ENCODE measurements at places on chromosomes 4 and X.

GRCh38 chrX:125093852-125094251, 225.8 kb upstream of the TEX13C start:
- no peak for DNase-seq

DNA sequence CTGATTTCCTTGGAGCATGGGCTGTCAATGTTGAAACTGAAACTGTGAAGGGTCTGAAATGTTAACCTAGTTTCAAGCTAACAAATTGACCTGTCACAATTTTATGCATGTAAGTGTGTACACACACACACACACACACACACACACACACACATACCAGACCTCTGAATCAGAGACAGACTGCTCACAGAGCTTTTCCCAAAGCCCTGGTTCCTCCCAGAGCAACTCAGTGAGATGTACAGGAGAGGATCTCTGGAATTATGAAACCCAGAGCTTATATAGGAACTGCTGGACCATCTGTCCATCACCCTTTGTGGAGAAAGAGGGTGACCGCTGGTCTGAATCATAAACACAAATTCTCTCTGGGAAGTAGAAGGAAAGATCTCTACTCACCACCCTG, 228.1 kb upstream of the PRPS2 start:
- DNase-seq = no peak

DNA sequence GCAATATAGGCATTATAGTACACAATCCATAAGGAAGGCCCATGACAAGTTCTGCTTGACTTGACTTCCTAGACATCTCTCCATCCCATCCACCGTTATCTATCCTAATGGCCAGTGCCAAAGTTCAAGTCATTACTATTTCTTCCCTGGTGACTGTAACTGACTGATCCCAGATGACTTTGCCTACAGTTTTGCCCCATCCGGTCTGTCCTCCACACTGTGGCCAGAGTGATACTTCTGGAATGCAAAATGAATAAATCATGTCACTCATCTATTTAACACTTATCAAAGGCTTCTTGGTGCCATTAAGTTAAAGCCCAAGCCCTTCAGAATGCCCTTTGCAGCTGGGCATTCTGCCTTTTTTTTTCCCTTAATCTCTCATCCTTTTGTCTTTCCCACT, 130.8 kb downstream of the PPARGC1A start:
- DNase-seq = no peak

DNA sequence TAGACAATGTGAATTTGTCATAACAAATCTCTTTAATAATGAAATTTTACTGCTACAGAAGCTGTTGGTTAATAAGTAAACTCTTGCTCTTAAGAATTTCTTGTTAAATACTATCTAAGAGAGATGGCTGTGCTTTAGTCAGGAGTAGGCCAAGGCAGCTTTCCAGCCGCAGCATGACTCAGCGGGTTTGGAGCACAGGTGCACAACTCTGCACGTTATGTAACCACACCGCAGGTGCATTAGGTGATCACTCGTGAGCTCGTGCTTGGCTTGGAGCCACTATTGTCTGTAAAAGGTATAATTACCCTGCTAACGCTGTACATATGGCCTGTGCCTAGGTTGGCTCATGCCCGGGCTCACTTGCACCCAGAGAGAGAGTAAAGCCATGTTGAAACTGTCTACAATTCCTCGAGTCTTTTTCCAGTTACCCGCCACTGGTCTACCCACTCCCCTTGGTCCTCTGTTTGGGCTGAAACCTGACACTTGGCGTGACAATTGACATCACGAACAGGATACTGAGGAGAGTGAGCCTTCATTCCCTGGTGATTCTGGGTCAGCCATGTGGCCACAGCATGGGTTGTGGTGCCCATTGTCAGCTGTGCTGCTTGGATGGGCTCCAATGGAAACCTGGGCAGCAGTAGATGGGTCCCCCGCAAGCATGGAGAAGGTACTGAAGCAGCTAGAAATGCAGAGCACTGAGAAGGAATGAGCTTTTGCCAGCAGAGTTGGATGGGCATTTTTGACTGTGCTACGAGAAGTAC, 18.4 kb upstream of the ANAPC4 start:
- no peak for DNase-seq

GRCh38 chr4:26826721-26827120, 33.9 kb upstream of the STIM2 start:
- DNase-seq = no peak

DNA sequence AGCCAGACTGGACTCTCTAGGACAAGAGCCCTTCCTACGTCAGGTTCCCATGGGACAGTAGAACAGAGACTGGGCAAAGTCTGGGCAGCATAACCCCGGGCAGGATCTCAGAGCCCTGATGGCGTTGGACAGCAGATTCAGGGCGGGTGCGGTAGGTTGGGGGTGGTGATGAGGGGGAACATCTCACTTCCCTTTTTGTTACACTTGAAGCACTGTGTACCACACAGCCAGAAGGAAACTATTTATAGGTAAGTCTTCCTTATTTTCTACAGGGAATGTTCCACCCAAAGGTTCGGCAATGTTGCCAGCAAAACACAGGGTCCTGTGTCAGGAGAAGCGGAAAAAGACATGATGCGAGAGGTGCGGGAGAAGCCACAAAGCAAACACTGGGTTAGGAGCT, 54.3 kb downstream of the TSC22D3 start:
- DNase-seq = no peak

- no peak for DNase-seq
These were observed 143.1 kb downstream of the RBM47 start for GRCh38 chr4:40486534-40486933.

GRCh38 chrX:68403038-68403437, 30.3 kb downstream of the OPHN1 start:
- DNase-seq = no peak

DNA sequence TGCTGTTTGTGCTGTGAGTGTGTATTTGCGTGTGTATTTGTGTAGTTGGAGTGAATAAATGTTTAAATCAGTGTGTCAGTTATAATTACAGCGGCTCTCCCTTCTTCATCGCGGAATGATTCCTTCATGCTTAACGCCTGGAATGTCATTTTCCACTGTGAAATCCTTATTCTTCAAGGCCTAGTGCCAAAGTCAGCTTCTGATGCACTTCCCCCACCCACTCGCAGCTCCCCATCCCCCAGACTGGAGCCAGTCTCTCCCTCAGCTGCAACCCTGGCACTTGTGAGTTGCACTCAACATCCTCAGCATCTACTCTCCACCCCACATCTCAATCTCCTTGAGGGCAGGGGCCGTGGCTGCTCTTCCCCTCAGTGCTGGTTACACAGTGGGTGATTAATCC, 583.0 kb downstream of the BCOR start:
- DNase-seq = no peak

DNA sequence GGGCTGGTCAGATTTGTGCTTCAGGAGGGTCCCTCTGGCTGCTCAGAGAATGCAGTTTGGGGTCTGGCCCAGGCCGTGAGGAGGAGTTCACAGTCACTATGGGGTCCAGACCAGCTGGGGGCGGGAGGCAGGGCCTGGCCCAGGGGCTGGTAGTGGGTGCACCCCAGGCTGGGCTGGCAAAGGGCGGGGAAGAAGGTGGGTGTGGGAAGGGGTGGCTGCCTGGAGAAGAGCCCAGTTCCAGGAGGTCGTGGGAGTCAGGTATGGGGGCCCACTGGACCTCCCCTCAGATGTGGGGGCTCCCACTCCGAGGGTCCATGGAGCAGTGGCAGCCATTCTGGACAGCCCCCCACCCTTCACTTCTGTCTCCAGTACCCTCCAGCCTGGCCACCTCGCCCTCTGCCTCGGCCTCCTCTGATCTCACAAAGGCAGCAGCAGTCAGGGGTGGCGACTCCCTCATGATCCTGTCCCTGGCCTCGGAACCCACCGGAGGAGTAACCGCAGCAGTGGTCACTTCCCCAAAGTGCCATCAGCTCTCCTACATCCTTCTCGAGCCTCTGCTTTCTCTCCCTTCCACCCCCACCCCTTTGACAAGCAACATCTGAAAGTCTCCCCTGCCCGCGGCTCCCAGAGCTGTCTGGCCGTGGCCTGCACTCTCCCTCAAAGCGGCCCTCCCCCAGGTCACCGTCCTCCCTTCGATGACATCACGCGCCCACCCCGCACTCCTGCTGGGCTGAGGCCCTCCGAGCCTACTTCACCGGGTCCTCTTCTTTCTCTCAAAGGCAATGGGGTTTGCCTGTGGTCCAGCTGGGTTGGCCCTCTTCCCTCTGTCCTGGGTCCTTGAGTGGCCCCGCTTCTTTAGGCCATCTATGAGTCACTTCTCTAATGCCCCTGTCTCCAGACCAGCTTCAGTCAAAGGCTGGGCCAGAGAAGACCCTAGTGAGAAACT, 1.7 kb upstream of the SLC6A8 start:
- no peak for DNase-seq

- no peak for DNase-seq
These were observed 370.5 kb upstream of the HS3ST1 start for GRCh38 chr4:11799196-11799595.

- DNase-seq = no peak
These were observed 39.0 kb downstream of the FRMD7 start for GRCh38 chrX:132088864-132089263.

GRCh38 chrX:15349046-15349445, 13.7 kb upstream of the PIGA start:
- DNase-seq = no peak

GRCh38 chr4:95386410-95386809, 162.4 kb downstream of the UNC5C start:
- DNase-seq = no peak

- DNase-seq = no peak
These were observed 145.7 kb downstream of the PALLD start for GRCh38 chr4:168642591-168642990.

GRCh38 chrX:149097786-149098185, 407.3 kb downstream of the IDS start:
- DNase-seq = no peak

DNA sequence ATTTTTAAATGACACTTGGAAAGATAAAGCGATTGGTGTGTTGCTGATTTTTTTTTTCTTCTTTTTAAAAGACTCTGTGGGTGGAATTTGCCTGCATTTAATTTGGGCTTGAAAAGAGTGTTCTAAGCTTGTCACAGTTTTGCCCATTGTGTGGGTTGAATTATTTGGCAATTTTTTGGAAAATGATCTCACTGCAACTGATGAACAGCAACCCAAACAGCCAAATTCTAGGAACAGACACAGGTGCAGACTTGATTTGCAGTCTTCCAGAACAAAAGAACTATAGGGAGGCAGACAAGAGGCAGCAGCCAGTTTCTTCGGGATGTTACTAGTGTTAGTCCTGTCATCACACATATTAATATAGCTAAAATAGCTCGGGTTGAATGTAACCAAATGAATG, 40.5 kb downstream of the CASP6 start:
- DNase-seq = no peak

GRCh38 chr4:27046851-27047250, 186.2 kb downstream of the STIM2 start:
- DNase-seq = no peak

DNA sequence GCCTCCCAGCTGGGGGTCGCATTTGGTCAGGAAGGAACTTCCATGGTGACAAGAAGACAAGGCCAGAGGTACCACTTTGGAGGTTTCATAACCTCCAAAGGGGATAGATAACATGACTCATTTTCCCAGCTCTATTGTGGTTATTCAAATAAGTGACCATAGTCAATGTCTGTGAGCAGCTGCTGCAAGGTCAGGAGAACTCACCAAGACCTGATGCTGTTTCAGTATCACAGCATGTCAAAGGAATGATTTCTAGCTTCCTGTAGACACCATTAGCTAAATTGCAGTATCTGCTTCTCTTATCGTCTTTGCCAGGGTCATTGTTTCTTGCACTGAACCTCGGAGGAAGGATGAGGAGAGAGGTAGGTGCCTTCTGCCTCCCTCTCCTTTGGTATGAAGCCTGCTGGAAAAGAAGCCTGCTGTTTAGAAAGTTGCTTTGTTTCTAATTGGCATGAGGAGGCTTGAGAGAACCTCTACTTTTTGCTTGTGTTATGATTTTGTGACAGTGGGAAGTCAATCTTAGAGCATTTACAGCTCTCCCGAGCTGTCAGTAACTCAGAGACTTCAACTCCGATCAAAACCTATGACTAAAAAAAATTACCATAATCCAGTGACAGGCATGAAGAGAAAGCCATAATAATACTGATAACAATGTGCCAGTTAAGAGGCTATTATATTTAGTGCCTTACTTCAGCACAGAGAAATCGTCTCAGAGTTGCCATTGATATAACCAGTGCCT, 38.0 kb upstream of the GATB start:
- no peak for DNase-seq

DNA sequence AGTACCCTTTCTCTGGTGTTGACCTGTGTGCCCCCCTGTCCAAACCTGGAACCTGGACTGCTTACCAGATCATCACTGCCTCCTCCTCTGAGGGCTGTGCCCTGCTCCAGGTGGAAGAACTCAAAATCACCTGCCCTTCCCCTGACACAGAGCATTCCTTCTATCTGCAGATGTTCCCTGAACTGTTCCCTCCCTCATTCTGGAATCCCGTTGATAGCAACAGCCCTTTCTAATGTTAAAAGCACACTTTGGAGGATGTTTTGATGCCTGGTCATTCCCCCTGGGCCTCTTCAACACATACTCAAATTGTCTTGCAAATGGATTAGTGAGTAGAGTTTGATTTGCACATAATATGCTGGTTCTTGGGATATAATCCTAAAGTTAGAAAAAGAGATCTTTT, 225.8 kb downstream of the FGF13 start:
- DNase-seq = no peak

DNA sequence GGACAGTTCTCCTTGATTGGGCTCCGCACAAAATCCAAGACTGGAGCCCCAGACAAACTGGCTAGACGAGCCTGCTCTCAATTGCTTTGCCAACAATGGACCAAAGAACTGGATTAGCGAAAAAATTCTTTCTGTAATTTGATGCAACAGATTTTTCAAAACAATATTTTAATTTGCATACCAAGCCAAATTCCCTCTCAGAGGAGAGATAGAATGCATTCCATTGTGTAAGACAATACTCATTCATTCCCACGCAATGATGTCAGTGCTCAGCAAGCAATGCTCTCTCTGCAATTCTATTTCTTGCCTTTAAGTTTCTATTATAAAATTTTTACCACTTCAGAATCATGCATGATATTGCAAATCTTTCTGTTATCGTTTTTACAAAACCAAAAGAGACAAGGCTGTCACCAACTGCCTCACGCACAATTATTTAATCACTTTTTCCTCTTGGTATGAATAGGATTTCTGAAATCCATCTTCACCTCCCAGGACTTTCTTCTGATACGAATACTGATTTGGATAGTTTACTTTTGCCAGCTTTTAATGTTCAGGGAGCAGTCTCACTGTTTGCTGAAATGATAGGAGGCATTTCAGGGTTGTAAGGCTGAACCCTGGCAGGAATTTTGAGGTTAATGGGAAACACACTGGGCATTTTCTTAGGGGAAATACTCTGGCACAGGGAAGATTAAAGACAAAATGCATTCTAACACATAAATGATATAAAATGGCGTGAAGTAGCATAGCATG, 46.1 kb upstream of the HCCS start:
- DNase-seq = no peak

GRCh38 chr4:101864660-101865059, 74.1 kb downstream of the BANK1 start:
- no peak for DNase-seq

DNA sequence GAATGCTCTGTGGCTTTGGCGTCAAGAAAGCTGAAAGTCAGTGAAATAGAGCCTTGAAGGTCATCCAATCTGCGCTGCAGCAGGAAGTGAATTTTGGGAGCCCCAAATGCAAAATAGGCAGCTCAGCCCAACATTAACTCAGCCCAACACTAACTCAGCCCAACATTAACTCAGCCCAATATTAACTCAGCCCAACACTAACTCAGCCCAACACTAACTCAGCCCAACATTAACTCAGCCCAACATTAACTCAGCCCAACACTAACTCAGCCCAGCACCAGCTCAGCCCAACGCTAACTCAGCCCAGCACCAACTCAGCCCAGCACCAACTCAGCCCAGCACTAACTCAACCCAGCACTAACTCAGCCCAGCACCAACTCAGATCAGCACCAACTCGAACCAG, 71.5 kb downstream of the SORBS2 start:
- DNase-seq = no peak

Data from stimulated activated effector memory CD8-positive, alpha-beta T cell treated with anti-CD3 and anti-CD28 coated beads, Interleukin-12 subunit alpha, Interleukin-12 subunit beta, amount 100 ng/mL, for 72 hours (primary cell).